Endothelial cell (in vitro differentiated cells): ENCODE measurements at places on chromosomes 4 and X.

DNA sequence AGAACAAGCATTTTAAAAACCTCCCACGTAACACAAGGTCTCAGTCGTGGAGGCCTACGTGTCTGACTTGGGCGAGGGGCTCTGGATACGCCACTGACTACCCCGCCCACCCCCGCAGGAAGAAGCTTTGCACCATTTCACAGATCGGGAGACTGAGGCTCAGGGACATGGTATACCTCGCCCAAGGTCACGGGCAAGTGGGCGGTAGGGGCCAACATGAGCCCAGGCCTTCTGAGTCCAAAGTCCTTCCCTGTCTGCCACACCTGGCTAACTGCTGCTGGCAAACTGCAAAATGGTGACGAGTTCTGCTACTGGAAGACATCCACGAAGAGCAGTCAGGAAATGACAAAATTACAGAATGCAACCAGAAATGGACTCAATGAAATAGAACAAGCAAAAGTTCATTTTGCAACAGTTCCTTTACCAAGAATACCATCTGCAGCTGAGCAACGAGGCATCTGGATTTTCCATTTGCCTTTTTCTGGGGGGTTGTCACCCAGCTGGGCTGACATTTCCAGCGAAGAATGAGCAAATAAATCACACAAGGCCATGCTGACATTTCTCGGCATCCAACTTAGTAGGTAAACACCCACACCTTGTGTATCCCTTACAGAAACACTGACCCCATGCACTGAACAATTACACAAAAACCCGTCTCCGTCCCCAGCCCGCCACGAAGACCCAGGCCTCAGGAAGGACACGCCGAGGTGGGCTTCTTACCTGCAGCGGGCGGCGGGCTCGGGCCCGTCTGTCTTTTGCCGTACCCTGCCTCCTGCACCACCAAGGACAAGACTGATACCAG, 70.2 kb upstream of the AFAP1 start:
- DNase-seq = no peak

GRCh38 chr4:185276036-185276435, 66.6 kb downstream of the SNX25 start:
- DNase-seq = no peak

- no peak for DNase-seq
Observed at GRCh38 chr4:189081826-189082225, 858.8 kb upstream of the FRG1 start.

- no peak for DNase-seq
Observed at GRCh38 chrX:34144246-34144645, 12.1 kb upstream of the FAM47A start.

- no peak for DNase-seq
Observed at GRCh38 chrX:1009771-1010170, 202.7 kb downstream of the CRLF2 start.

DNA sequence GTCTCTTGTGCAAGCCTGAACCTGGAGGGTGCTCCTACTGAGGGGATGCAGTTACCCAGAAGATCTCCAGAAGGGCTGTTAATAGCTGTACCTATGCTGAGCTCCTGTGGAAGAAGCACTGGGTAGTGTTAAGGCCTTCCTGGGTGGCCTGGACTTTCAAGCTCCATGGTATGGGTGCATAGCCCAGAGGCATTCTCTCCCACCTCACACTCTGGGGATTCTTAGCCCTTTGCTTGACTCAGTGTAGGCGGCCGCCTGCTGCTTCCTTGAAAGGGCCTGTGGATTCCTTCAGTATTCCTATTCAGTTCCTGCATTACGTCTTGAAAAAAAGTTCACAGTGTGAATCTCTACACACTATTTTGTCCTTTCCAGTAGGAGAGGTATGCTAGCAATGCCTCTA, 235.7 kb upstream of the MAGEB16 start:
- no peak for DNase-seq

- no peak for DNase-seq
Observed at GRCh38 chrX:23332888-23333821, 1.5 kb upstream of the PTCHD1 start.

- DNase-seq = no peak
Observed at GRCh38 chr4:29081234-29081955, 1638.8 kb upstream of the PCDH7 start.

DNA sequence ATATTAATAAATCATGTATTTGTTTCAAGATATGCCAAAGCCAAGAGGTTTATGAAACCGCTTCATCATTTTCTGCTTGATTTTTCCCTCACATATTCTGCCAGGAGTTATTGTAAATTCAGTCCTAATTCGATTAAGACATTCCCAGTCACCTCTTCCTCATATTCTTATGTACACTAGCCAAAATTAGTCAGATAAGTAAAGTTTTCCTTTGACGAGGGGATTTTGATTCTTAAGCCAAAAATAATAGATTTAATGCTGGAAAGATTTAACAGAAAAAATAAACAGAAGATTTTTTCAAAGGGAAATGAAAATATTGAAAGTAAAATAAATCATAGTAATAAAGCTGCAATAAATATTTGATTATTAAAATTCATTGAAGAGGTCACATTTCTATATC, 51.0 kb upstream of the VEGFC start:
- DNase-seq = no peak

GRCh38 chr4:1345903-1346780, 866 bp upstream of the UVSSA start:
- peak; percentile 61 for DNase-seq

DNA sequence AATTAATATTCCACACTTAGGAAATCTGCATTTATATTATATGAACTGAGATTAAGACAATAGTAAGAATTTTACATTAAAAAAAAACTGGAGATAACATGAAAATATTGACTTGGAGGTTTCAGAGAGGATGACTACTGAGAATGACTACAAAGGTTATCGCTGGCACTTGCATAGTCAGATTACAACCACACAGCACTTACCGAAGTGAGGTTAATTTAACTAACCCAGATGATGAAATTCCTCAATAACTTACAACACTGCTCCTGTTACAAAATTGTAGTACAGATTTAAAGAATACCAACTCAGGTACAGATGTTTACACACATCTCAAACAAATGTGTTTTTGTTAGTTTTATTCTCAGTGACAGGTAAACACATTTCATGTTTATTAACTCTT, 283.5 kb downstream of the CAMK2D start:
- no peak for DNase-seq

GRCh38 chr4:176153124-176153523, 42.3 kb downstream of the SPATA4 start:
- DNase-seq = no peak

- DNase-seq = no peak
Observed at GRCh38 chrX:8971116-8971515, 62.8 kb downstream of the FAM9B start.

DNA sequence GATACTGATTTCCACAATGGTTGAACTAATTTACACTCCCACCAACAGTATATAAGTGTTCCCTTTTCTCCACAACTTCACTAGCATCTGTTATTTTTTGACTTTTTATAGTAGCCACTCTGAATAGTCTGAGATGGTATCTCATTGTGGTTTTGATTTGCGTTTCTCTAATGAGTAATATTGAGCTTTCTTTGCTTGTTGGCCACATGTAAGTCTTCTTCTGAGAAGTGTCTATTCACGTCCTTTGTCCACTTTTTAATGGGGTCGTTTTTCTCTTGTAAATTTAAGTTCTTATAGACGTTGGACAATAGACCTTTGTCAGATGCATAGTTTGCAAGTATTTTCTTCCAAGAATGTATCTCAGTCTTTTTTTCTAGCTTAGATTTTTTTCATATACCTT, 10.0 kb downstream of the FBXW7 start:
- no peak for DNase-seq

DNA sequence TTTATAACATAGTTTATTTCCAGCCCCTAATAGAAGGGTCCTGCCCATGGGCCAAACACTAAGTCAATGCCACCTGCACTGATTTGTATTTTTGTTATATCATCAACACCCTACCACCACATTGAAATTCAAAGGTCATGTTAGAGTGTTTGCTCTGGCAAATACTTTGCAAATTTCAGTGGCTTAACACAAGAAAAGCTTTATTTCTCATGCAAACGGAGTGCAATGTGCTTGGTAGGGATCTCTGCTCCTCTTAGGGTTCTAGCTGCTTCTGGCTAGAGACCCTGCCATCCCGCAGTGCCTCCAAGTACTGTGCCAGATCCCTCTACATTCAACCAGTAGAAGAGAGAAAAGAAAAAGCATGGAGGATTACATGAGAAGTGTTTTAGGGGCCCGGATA, 230.8 kb upstream of the TET2 start:
- no peak for DNase-seq

DNA sequence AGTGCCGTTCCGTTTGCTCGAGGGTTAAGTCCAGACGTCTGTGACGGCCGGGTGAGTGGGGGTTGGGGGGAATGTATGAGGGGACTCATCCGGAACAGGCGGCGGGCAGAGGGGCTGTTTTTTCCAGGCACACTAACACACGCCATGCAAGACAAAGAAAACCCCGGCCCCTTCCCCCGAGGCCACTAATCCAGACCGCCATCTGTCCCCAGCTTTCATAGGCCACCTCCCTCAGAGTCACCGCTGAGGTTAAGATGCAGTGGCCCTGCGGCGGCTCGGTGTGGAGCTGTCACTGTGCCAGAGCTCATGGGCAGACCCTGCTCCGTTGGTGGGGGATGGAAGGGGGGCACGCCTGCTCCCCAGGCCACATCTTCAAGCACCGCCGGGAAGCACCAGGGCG, 34.1 kb downstream of the SORCS2 start:
- no peak for DNase-seq

DNA sequence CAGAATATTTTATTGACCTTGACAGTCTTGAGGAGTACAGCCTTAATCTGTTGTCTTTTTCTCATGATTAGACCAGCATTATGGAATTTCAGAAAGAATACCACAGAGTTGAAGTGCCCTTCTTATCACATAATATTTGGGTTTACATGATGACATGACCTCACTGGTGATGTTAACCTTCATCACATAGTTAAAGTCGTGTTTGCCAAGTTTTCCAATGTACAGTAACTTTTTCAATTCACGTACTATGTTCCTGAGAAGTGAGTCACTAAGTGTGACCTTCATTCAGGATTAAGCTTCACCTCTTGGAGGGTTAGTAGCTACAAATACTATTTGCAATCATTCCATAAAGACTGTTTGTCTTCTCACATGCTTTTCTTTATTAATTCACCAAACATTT, 52.1 kb downstream of the RAB40A start:
- no peak for DNase-seq

- DNase-seq = no peak
Observed at GRCh38 chr4:140000232-140000631, 153.8 kb downstream of the MAML3 start.

GRCh38 chr4:20075248-20075871, 176.3 kb upstream of the SLIT2 start:
- DNase-seq = no peak

DNA sequence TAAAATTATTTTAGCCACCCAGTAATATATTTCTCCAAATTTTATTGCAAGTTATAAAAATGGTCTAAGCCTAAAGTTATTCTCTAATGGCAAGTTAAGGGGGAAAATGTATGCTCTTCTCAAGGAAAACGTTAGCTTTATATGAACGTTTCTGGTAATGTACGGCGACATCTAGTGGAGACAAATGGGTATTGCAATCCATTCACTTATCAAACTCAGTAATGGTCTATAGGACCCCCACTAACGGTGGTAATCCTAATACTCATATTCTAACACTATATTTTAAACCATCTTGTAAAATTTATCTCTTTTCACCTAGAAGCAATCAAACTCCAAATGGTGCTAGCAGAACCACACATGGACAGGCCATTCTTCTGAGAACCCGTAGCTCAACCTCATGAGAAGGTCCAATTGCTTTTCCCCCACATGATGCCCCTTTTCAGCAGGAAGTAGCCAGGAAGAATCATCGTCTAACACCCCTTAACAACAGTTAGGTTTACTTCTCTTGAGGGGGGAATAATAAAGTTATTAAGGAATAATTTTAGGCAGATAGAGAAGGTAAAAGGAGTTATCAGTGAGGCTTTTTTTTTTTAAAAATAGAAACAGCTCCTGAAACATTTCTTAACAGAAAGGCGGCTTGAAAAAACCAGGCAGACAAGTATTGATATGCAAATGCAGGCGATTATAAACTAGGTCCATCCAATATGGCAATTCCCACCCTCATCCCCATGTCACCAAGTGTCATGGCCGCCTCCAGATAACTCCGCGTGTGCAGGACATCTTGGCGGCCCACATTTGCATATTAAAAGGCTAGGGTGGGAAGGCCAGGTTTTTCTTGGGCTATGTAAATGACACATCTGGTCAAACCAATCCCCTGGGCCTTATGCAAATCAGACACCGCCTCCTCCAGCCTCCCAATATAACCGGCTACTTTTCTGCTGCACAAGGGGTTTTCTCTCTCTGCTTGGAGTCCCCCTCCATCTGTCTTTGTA, 35.0 kb downstream of the NUDT11 start:
- DNase-seq = no peak

DNA sequence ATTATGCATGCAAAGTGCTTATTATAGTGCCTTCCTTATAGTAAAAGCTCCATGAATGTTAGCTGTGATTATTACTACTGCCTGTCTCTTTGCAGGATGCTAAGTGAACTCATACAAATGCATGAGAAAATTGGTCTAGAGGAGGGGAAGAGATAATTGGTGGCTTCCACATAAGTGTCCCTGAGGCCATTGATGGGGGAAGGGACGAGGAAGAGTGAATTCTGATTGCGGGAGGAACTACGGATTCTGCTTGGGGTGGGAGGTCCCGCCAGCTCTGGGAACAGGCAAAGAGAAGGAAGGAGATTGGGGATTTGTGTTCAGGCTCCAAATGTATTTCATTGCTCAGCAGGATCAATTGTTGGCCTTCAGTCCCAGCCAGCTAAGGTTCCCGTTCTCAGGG, 11.6 kb upstream of the ARHGAP36 start:
- no peak for DNase-seq

DNA sequence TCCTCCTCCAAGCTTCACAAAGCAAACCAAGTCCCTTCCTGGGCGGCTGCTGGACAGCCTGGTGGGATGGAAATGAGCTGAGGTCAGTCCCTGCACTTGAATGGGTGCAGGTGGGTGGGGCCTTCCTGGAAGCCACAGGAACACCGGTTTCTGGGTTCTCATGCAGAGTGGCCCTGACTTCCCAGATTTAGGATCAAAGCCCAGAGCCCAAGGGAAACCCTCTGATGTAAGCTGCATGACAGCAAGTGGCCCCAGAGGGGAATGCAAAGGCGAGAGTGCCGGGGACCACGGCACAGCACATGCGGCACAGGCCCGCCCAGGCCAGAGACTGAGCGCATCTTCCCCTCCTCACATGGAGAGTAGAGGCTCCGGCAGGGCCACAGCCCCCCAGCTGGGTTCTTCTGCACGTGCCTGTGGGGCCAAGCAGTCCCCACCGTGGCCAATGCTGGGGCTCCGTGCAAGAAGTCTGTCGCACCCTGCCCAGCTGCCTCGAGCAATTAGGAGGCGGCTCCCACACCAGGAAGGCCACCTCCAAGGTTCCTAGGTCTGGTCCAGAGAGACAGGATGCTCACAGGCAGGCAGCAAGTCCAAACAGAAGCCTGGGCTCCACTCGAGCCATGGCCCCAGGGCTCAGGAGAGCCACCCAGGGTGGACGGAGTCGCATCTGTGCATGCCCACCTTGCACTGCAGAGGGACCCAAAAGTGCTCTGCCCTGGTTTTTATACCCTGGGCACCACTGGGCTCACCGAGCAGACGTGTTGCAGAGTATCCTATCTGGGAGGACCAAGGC, 83.0 kb downstream of the HTRA3 start:
- DNase-seq = no peak
